ENCODE measurements at places on chromosomes 2 and 18.
A peak's percentile ranks its signal among the peaks of the same experiment; 100 is the strongest.

GRCh38 chr2:171411791-171412483, 21.9 kb downstream of the METTL8 start:
- no peak overlapping the region for H3K27ac ChIP-seq
- no peaks in the 10 kb centered on the region for H3K27me3 ChIP-seq
- peaks cover 36% of the 10 kb centered on the region for H3K4me1 ChIP-seq
- no peak overlapping the region for H3K4me3 ChIP-seq
- no peak for DNase-seq

GRCh38 chr2:126849991-126850535, 48.6 kb upstream of the TEX51 start:
- no peaks in the 10 kb centered on the region for H3K4me1 ChIP-seq
- no peaks in the 10 kb centered on the region for H3K27me3 ChIP-seq
- H3K36me3 ChIP-seq = no peaks in the 10 kb centered on the region
- no peak overlapping the region for H3K4me3 ChIP-seq
- H3K27ac ChIP-seq = no peak overlapping the region
- DNase-seq = peak; percentile 60

- H3K27me3 ChIP-seq = no peaks in the 10 kb centered on the region
- no peak for DNase-seq
- H3K4me1 ChIP-seq = peaks cover 32% of the 10 kb centered on the region
- peak within 1 kb of the TSS; percentile 49 for H3K4me3 ChIP-seq
- no peak within 1 kb of the TSS for H3K27ac ChIP-seq
Measured at GRCh38 chr2:136765256-136766072, at the start of gene THSD7B. TSS of gene THSD7B (plus strand) at chr2:136765545. CDS start at chr2:136882179, 116,634 bp downstream.

DNA sequence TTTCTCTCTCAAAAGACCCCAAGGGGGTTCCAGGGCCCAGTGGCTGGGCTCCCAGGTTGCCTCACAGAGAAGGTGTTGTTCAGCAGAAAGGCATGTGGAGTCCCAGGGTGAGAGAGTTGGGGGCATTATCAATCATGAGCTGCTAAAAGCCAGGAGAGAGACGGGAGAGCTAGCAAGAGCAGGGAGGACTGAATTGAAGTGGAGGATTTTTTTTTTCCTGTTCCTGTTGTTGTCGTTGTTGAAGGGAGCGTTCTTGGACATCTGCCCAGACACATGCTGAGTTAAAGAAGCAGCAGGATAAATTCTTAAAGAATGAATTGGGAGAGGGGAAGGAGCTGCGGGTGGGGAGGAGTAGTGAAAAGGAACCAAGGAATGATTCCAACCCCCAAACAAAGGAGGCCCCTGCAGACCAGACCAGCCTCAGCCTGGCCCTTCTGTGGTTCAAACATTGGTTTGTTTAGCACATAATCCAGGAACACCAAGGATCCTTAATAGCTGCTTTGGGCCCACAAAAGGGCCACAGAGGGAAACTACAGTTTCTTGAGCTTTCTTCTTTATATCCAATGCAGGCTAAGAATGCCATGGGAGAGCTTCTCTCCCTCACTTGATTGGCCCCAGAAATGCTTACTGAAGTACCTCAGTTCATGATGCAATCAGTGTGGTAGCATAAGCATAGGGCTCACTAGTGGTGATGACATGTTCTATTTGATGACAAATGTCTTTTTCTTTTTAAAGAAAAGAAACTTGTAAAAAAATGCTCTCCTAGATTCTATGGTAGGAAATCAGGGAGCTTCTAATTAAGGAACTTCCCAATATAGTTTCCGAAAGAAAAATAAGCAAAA, 146.0 kb downstream of the SETBP1 start:
- peaks cover 65% of the 10 kb centered on the region for H3K4me1 ChIP-seq
- H3K27ac ChIP-seq = peak overlapping the region; percentile 87
- H3K27me3 ChIP-seq = no peaks in the 10 kb centered on the region
- H3K36me3 ChIP-seq = no peaks in the 10 kb centered on the region

DNA sequence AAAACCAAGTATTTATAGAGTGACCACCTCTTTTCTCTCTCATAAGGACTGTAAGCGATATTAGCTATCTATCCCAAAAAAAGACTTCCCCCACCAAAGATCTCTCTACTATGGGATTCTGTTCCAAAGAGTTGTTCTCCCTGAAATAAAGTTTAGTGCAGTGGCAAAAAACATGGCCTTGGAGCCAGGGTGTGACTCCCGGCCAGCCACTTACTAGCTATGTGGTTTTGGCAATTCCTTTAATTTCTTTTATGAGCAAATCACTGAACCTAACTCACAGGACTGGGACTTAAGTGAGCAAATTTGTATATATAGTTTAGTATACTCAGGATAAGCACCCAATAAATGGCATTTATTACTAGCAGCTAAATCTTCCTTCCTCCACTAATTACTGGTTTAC, 42.6 kb downstream of the SESTD1 start:
- H3K36me3 ChIP-seq = no peaks in the 10 kb centered on the region
- no peaks in the 10 kb centered on the region for H3K27me3 ChIP-seq
- H3K4me3 ChIP-seq = no peak overlapping the region
- no peak for DNase-seq
- peaks cover 17% of the 10 kb centered on the region for H3K4me1 ChIP-seq

DNA sequence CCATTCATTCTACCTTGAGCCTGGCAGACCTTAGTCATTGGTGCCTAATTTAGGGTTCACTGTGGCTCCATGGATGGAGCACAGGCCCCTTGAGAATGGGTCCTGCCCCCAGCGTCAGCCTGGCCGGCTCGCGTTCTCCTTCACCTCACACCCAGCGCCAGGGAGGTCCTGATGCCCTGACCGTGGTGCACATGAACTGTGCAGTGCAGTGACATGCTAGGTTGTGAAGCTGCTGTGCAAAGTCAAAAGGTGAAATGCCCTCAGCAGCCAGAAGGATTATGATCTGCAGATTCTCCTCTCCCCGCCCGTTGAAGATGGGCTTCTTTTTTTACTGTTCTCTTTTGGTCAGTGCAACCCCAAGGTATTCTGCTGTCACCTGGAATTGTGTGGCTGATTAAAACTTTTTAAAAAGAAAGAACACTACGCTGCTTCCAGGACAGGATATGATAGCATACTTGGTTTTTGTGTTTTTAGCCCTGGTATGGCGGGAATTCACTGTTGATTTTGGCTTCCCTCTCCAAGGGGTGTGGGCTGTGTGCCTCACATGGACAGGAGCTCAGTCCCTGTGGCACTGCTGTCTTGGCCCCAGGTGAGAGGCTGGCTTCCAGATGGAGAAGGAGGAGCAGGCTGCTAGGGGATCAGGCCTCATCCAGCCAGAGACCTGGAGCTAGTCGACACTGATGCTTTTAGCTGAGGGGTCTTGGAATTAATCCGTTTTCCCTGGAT, 49.4 kb upstream of the MCFD2 start:
- no peaks in the 10 kb centered on the region for H3K36me3 ChIP-seq
- H3K27ac ChIP-seq = peak overlapping the region; percentile 59
- no peak overlapping the region for H3K4me3 ChIP-seq
- no peak for DNase-seq
- H3K4me1 ChIP-seq = peaks cover 72% of the 10 kb centered on the region
- H3K27me3 ChIP-seq = no peaks in the 10 kb centered on the region

DNA sequence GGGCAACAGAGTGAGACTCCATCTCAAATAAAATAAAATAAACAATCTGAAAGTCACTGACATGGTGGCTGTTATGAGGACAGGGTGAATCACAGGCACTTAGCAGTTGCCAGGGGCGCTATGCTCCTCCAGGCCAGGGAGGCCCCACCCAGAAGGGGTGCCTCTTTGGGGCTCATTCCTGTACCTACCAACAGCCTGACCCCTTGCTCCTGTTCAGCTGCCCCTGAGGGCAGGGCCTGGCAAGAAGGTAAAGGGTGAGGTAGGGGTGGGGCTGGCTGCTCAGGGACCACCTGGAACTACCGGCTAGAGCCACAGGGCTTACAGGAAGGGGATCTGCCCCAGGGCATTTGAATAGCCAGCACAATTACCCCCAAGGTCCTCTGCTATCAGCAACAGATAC, 60.3 kb downstream of the INPP5D start:
- no peak overlapping the region for H3K4me3 ChIP-seq
- no peaks in the 10 kb centered on the region for H3K27me3 ChIP-seq
- H3K27ac ChIP-seq = no peak overlapping the region
- H3K36me3 ChIP-seq = no peaks in the 10 kb centered on the region

- no peak overlapping the region for H3K4me3 ChIP-seq
- no peak overlapping the region for H3K27ac ChIP-seq
- no peak for DNase-seq
- H3K36me3 ChIP-seq = no peaks in the 10 kb centered on the region
- no peaks in the 10 kb centered on the region for H3K27me3 ChIP-seq
- no peaks in the 10 kb centered on the region for H3K4me1 ChIP-seq
Measured at GRCh38 chr2:175064797-175065196, 59.6 kb upstream of the CHN1 start.

DNA sequence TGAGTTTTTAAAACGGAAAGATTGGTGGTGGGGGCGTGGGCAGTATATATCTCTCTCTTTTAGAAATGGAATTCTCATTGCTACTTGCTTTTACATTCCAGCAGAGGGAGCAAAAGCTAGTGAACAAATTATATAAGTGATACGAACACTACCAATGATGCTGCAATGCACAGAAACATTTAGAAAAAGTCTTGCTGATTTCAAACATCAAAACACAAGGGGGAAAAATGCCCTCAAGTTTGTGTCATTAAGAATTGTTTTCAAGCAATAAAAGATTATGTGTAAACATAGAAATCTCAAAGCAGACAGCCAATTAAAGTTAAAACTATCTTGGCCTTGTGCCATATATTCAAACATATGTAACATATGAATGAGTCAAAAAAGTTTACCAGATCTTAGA, 296.3 kb upstream of the KCNJ3 start:
- no peak overlapping the region for H3K27ac ChIP-seq
- no peaks in the 10 kb centered on the region for H3K36me3 ChIP-seq
- no peak for DNase-seq
- H3K4me1 ChIP-seq = no peaks in the 10 kb centered on the region
- H3K4me3 ChIP-seq = no peak overlapping the region
- no peaks in the 10 kb centered on the region for H3K27me3 ChIP-seq

GRCh38 chr18:61549889-61550288, 216.7 kb downstream of the CDH20 start:
- H3K36me3 ChIP-seq = no peaks in the 10 kb centered on the region
- no peak overlapping the region for H3K4me3 ChIP-seq
- peaks cover 19% of the 10 kb centered on the region for H3K4me1 ChIP-seq
- DNase-seq = no peak

DNA sequence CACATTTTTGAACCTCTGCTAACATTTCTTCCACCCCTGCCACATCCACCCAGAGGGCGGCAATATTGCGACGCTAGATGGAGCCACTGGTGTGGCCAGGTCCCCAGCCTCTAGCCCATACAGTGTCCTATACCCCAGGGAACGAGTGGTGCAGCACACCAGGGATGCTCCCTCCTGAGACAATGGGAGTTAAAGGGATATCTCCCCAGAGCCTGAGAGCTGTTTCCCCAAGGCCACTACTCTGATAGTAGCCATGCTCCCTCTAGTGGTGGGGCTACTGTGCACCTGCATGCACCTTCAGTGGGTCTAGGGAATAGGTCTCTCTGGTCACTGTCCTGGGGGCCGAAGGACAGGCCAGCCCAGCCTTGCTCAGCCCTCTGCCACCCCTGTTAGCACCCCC, 336.4 kb upstream of the FSHR start:
- H3K27ac ChIP-seq = no peak overlapping the region
- no peaks in the 10 kb centered on the region for H3K36me3 ChIP-seq
- no peaks in the 10 kb centered on the region for H3K4me1 ChIP-seq
- no peak overlapping the region for H3K4me3 ChIP-seq

GRCh38 chr2:191637182-191638078, 40.5 kb upstream of the NABP1 start:
- DNase-seq = no peak
- no peak overlapping the region for H3K4me3 ChIP-seq
- H3K27ac ChIP-seq = no peak overlapping the region
- no peaks in the 10 kb centered on the region for H3K36me3 ChIP-seq
- H3K4me1 ChIP-seq = peaks cover 18% of the 10 kb centered on the region
- no peaks in the 10 kb centered on the region for H3K27me3 ChIP-seq

- no peak overlapping the region for H3K4me3 ChIP-seq
- no peak overlapping the region for H3K27ac ChIP-seq
- no peaks in the 10 kb centered on the region for H3K4me1 ChIP-seq
- H3K27me3 ChIP-seq = no peaks in the 10 kb centered on the region
- no peaks in the 10 kb centered on the region for H3K36me3 ChIP-seq
Measured at GRCh38 chr2:175579646-175580045, 398.1 kb upstream of the ATP5MC3 start.

- H3K36me3 ChIP-seq = no peaks in the 10 kb centered on the region
- peak overlapping the region; percentile 22 for H3K27ac ChIP-seq
- no peaks in the 10 kb centered on the region for H3K27me3 ChIP-seq
- peaks cover 50% of the 10 kb centered on the region for H3K4me1 ChIP-seq
Measured at GRCh38 chr2:238725298-238725697, 122.6 kb upstream of the TWIST2 start.

GRCh38 chr2:16900405-16901025, 234.9 kb upstream of the CYRIA start:
- no peak for DNase-seq
- no peaks in the 10 kb centered on the region for H3K4me1 ChIP-seq
- no peak overlapping the region for H3K27ac ChIP-seq
- no peaks in the 10 kb centered on the region for H3K27me3 ChIP-seq
- H3K4me3 ChIP-seq = no peak overlapping the region

- no peak overlapping the region for H3K4me3 ChIP-seq
- no peaks in the 10 kb centered on the region for H3K36me3 ChIP-seq
- H3K27ac ChIP-seq = no peak overlapping the region
- no peaks in the 10 kb centered on the region for H3K27me3 ChIP-seq
Measured at GRCh38 chr2:132936791-132937190, 266.8 kb upstream of the LYPD1 start.

DNA sequence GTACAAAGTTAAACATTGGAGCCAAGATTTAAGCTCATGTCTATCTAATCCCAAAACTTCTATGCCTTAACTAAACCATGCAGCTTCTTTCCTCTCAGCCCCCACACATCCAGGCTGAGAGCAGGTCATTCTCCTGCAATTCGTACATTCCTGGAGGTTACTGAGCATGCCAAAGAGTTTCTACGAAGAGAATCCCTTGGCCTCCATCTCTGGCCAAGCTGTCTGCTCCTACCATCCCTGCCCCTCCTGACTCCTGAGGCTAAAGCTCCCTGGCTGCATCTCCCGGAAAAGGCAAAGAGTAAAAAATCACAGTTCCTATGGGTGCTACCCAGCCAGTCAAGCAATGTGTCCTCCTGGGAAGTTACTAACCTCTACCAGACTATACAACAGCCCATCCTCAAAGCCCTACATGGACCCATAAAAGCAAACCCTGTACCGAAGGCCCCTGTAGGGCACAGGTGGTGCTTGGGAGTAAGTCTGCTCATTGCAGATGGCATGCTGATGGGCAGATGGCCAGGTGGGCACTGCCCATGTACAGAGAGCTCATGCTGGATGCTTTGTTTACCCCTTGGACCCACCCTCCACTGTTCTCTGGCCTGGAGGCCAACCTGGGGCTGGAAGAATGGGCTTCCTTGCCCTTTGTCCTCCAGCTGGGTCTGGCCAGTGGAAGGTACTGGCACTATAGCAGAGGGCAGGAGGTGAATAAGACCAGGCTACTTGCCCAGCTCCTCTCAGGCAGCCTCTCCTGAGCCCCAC, 99.5 kb downstream of the TTC32 start:
- no peak for DNase-seq
- no peak overlapping the region for H3K27ac ChIP-seq
- H3K4me3 ChIP-seq = no peak overlapping the region
- H3K36me3 ChIP-seq = no peaks in the 10 kb centered on the region
